ENCODE measurements at places on chromosomes 2 and 18. TPM values are rescaled to one million over a fixed set of nuclear protein-coding genes. Genes with fewer than 3 reads are reported as not detected.

DNA sequence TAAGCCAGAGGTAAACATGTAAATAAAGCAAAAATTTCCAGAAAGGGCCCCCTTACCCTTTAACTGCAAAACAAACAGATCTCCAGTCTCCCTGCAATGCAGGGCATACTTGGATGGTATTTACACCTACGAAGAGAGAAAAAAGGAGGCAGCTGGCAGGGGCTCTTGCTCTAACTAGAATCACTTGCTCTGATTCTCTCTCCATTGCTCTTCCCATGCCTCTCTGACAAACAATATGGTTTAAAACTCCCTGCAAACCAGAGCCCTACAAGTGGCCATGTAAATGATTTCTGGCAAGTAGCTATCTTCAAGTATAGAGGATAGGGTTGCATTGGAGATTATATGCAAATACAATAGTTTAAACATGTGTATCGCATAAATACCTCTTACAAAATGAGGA lies 35.9 kb downstream of the SF3B1 start:
- no peak for DNase-seq

The DPYSL5 gene
- total RNA-seq = not detected

DNA sequence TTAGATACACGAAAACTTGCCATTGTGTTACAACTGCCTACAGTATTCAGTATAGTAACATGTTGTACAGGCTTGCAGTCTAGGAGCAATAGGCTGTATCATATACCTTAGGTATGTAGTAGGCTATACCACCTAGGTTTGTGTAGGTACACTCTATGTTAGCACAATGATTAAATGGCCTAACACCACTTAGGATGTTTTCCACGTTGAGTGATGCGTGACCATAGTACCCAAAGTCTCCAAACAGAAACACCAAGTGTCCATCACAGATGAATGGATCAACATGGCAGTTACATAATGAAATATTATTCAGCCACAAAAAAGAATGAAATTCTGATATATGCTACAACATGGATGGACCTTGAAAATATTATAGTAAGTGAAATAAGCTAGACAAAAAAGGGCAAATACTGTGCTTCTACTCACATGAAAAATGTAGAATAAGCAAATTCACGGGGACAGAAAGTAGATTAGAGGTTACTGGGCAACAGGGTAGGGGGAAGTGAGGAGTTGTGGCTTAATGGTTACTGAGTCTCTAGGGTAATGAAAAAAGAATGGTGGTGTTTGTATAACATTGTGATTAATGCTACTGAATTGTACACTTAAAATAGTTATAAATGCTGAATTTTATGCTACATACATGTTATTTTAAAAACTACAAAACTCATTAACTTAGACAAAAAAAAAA lies 62.6 kb downstream of the TMEM131 start:
- no peak for DNase-seq

DNA sequence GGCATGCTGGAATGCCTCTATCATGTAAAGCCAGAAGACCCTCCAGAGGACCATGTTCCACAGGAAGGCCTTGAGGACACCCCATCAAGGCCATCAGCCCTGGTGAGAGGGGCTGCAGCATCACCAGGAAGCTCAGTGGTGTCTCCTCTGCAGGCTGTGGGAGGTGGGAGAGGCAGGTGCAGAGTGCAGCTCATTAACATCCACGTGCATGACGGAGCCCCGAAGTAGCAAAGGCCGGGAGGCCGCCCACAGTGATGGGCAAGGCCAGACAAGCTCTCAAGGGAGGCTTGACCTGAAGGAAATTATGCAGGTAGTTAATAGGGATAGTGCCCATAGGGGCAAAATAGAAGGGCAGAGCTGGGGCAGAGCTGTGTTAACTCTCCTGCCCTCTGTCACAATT lies 30.3 kb upstream of the SMCHD1 start:
- no peak for DNase-seq

The CAVIN2 gene
- total RNA-seq = 263 TPM

DNA sequence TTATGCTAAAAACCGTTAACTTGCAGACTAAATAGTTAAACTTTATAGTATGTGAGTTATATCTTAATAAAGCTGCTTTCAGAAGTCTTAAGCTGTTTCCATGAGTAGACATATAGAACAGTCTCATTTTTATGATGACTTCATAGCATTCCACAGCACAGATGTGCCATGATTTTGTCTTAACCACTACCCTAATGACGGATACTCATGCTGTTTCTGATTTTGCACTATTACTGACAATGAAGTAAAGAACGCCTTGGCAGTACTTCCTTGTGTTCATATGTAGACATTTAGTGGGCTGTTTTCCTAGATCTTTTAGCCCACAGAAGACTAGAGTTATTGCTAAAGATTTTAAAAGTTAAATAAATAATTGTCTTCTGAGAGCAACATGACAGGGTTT lies 175.6 kb upstream of the RAB6C start:
- no peak for DNase-seq

DNA sequence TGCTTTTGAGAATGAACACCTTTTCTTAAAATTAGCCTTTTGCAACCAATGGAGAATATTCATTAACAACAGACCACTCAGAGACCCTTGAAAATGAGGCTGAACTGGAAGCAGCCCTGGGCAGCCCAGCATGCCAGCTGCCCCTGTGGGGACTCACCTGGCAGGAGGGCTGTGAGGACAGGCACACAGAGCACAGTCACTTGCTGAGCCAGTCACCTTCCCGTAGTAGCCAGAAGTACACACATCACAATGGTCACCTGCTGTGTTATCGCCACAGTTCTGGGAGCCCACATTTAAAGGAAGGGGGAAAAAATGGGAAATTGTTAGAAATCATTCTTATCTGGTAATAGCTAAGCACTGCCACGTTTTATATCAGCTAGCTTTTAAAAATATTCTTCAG lies 115.5 kb downstream of the LAMA1 start:
- DNase-seq = no peak

DNA sequence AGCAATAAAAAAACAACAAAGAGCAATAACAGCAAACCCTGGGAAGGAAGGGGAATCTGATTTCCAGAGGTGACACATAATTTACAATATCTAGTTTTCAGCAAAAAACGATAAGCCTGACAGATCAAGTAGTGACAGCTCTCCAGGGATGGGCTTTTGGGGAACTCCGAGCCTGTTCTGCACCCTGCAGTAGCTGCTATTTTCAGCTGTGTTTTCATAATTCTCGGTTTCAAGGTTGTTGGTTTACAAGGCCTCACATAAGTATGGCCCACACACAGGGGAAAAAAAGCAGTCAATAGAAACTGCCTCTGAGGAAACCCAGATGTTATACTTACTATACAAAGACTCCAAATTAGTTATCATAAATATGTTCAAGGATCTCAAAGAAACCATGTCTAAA lies 67.7 kb upstream of the CTLA4 start:
- DNase-seq = no peak

The MLPH gene
- total RNA-seq = 27.1 TPM

- peak; percentile 82 for DNase-seq
Observed at GRCh38 chr2:233418761-233419546, 64.7 kb downstream of the DGKD start.

The ASPRV1 gene
- 0.83 TPM for total RNA-seq

The PLB1 gene
- total RNA-seq = 2.1 TPM

GRCh38 chr2:239392688-239393387 lies 8.0 kb downstream of the HDAC4 start:
- no peak for DNase-seq

DNA sequence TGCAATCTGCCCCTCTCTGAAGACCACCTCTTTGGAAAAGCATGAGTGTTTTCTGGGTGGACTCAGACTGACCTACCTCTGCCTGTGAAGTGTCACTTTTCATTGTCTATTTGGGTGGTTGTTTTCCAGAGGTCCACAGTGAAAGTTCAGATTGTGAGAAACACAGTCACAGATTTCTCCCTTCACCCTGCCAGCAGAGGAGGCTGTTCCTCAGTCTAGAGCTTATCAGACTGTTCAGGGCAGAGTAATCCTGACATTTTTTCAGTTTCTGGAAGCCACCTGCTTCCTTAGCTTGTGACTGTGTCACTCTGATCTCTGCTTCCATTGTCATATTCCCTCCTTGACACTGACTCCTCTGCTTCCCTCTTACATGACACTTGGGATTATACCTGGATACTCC lies 55.4 kb upstream of the RMP24 start:
- DNase-seq = no peak

- no peak for DNase-seq
Observed at GRCh38 chr18:58578835-58579560, 49.9 kb downstream of the ALPK2 start.

DNA sequence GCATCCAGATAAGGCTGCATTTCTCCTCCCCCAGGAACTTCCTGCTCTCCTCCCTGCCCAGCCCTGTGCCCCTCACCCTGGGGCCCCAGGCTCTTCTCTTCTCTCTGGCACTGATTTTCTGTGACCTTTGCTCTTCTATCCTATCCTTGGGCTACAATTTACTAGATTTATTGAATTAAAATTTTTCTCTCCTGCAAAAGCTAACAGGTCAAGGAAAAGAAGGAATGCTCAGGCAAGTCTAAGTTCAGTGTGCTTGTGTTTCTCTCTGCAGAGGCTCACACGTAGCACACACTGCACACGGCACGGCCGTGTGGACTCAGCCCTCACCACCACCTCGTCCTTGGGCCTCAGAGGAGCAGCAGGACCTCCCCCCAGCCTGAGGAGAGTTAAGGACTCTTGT lies 94.2 kb upstream of the SNTG2 start:
- no peak for DNase-seq

GRCh38 chr2:241390301-241391206 lies 34.5 kb downstream of the FARP2 start:
- DNase-seq = no peak

DNA sequence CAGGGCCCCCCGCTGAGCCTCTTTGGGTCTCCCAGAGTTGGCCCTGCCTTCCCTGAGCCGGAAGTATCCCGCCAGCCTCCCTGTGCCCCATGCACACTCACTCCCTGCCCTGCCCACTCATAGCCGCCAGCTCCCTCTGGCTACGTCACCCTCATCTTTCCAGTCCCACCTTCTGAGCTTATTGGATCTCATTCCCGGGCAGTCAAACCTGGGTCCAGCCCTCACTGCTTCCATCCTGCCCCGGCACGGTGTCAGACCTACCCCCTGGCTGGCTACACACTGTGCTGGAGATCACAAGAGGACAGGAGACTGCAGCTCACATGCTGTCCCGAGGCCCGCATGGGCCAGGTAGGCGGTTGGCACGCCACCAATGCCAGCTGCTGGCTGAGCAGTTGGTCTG lies 147.2 kb downstream of the ASB1 start:
- DNase-seq = no peak

DNA sequence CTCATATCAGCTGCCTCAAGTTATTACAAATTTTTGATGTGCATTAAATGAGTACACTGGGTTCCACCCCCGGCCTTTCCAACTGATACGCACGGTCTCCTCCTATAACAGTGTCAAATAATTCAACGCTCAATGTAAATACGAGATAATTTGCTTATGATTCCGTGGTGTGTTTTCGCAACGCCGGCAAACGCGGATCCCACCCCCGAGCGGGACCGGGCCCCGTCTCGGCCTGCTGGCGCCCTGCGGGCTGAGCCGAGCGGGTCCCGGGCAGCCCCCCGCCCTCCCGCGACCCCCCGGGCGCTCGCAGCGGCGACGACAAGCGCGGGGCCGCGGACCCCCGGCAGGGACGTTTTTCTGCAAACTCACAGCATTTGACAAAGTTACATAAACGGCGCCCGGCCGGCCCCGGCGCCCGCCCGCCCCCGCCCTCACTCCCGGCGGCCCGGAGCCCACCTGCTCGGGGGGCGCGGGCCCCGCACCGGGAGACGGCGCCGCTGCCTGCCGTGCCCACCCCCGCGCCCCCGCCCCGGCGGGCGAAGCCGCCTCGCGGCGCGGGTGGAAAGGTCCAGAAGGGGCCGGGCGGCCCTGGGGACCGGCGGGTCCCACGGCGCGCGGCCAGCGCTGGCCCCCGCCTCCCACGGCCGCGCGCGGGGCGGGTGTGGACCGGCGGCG lies 762 bp downstream of the HDAC4 start:
- no peak for DNase-seq

The ANKRD30BL gene
- total RNA-seq = not detected

The TSN gene
- 22.4 TPM for total RNA-seq

GRCh38 chr2:168649562-168649961 lies 152.9 kb upstream of the NOSTRIN start:
- no peak for DNase-seq

The CRYGD gene
- total RNA-seq = not detected

The EVA1A gene
- 1.2 TPM for total RNA-seq

GRCh38 chr18:70015127-70015526 lies 67.5 kb upstream of the CD226 start:
- DNase-seq = no peak

The KCTD1 gene
- 35.1 TPM for total RNA-seq

GRCh38 chr18:32919799-32920198 lies 147.0 kb upstream of the KLHL14 start:
- DNase-seq = no peak

The GRHL1 gene
- 1.3 TPM for total RNA-seq

The HOXD10 gene
- not detected for total RNA-seq

DNA sequence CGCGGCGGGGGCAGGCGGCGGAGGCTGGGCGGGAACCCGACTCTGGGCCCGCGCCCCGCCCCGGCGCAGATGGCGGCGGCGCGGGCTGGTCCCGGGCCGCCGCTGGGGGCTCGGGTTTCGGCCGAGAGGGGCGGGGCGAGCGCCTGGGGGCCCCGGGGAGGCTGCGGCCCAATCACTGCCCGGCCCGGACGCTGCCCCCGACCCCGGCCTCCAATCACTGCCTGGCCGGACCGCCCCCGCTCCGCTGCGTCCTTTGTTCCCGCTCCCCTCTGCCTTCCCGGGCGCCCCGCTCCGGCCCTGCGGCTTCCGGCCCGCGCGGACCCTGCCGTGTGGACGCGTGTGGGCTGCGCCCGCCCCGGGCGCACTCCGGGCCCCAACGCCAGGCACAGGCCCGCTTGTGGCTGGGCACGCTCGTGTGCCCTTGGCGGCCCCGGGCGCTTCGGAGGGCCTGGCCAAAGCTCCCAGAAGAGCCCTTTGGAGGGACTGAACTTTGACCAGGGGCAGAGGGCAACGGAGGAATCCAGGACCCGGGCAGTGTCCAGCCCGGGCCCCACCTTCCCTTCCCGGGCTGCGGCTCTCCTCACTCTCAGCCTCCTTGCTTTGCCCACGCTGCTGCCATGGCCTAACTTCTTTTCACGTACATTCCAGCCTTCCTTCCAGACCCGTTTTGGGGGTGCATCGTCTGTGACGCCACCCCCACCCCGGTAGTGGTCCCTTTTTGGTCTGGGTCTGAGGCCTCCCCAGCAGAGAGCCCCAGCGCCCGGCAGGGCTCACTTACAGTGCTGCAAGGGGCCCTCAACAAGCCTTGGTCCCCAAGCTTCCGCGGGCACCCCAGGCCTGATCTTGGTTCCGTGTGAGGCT lies 27.1 kb upstream of the PTMA start:
- peak; percentile 76 for DNase-seq

The IER3IP1 gene
- total RNA-seq = 15.5 TPM

- DNase-seq = no peak
Observed at GRCh38 chr18:68662754-68663153, 52.2 kb downstream of the TMX3 start.

Data from right atrium auricular region (tissue), 2 donors.